ENCODE measurements at places on chromosomes 16 and 17.

DNA sequence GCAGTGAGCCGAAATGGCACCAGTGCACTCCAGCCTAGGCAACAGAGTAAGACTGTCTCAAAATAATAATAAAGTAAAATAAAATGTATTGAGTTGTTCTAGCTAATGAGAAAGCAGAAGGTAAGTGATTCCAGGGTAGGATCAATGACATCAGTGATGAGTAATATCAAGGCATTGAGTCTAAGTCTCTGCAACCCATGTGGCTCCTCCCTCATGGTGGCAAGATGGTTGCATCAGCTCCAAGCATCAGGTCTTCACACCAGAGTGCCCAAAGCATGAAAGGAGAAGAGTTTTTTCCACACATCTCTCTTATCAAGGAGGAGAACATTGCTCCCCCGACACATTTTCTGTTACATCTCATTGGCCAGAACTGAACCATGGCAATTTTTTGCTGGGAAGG is 34.8 kb upstream of the GAS7 start:
- DNase-seq = no peak

GRCh38 chr16:9040800-9041412 is 50.5 kb upstream of the HAPSTR1 start:
- no peak for DNase-seq

GRCh38 chr16:28320023-28320561 is 27.8 kb downstream of the SBK1 start:
- no peak for DNase-seq

DNA sequence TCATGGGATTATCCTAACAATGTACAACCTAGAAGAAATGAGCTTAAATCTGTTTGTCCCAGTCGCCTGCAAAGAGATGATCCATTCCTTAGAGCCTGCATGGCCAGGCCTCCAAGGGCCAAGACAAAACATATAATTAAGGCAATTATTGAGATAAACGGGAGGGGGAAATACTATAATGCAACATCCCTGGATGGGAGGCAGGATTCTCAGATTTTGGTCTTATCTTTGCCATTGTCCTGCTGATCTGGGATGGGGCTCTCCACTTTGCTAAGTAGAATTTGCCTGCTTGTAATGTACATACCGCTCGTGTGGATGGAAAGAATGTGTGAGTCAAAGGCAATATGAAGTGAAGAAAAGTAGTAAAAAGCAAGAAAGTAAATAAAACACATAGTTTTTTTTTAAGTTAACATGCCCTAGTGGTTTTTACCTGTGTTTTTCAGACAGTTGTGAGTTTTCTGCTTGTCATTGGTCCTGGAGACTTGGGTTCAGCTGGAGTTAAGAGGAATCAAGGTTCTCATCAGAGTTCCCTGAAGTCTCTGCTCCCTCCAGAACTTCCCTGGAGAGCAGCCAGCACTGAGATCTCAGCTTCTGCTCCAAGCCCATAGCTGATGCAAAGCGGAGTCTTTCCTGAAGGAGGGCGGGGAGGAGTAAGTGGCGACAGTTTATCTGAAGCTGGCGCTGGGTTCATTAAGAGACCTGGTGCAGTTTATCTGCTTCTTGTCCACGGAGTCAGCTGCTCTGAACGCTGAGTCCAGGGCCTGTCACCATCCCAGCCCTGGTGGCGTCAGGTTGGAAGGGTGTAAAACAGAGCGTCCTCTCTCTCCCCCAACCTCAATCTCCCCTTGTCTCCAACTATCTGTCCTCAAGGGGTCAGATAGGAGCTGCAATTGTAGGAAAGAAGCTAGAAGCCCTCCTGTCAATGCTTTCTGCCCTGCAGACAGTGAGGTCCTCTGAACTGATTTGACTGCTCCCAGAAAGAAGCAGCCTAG is 30.1 kb downstream of the HOXB1 start:
- DNase-seq = no peak
